CD4-positive, alpha-beta T cell treated with Interleukin-17A for 4 hours (primary cell): ENCODE measurements at places on chromosomes 2 and 18.

GRCh38 chr2:182642328-182642727 is 73.7 kb upstream of the DNAJC10 start:
- DNase-seq = peak; percentile 29

- DNase-seq = peak; percentile 41
Observed at GRCh38 chr2:236969767-236970655, 115.7 kb upstream of the COPS8 start.

DNA sequence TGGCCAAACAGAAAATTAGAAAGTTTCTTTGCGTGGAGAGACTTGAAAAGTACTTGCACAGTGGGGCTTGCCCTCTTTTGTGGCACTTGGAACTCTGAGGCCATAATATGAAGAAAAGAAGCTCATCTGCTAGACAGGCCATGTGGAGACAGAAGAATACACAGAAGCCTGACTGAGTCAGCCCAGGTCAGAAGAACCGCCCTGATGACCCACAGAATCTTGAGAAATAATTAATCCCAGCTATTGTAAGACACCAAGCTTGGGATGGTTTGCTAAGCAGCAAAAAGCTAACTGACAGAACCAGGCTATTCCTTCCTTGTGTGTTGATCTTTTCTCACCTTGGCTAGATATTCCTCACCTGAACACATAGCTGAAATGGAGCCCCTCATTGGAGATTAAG is 33.7 kb downstream of the G6PC2 start:
- DNase-seq = no peak

GRCh38 chr2:229714736-229715541 is 584 bp upstream of the DNER start:
- peak; percentile 18 for DNase-seq

- no peak for DNase-seq
Observed at GRCh38 chr18:55585065-55585919, 2.7 kb downstream of the TCF4 start.

GRCh38 chr2:190340369-190340768 is 3.0 kb upstream of the INPP1 start:
- no peak for DNase-seq

- no peak for DNase-seq
Observed at GRCh38 chr18:49399003-49399402, 61.4 kb downstream of the DYM start.

GRCh38 chr2:58194458-58194857 is 46.7 kb downstream of the FANCL start:
- no peak for DNase-seq

- no peak for DNase-seq
Observed at GRCh38 chr18:77632758-77633157, 383.1 kb downstream of the GALR1 start.

DNA sequence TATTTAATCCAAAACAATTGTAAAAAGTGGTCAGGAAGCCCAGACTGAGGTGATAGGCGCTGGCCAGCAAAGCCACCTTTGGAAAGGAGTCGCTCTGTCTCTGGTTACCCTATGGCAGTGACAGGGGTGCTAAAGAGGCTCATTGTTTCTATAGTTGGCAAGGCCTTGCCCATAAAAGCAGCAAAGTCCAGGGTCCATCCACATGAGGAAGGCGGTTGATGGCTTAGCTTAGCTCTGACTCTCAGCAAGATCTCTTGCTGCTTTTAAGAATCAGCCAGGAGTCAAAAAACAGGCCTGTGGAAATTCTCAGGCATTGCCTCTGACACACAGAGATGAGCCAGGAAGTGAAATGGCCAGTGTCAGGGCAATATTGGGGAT is 57.8 kb upstream of the CYP26B1 start:
- no peak for DNase-seq
